ENCODE measurements at places on chromosomes 7 and 10.

GRCh38 chr10:110679486-110680272, 35.5 kb downstream of the RBM20 start:
- no peak for DNase-seq

DNA sequence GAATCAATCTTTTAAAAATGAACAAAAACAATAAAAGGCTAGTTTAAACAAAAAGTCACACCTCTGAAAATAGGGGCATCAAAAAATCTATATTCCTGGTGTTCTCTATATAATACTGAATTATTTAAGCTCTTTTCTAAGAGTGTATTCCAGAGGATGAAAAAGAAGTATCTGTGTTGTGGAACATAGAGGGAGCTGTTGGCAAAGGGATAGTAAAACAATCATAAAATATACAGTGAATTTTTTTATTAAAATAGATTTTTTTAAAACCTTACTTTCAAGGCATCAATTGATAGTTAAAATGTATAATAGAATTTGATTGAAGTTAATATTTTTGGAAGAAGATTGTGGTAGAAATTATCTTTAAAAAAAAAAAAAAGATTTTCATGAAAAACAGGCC, 1409.1 kb upstream of the CELF2 start:
- DNase-seq, result no peak

- DNase-seq, result no peak
Measured at GRCh38 chr10:100038561-100039071, 28.9 kb upstream of the DNMBP start.

GRCh38 chr7:41938371-41938770, 235.5 kb upstream of the INHBA start:
- DNase-seq, result no peak

- no peak for DNase-seq
Measured at GRCh38 chr7:157719705-157720655, 383.2 kb downstream of the DNAJB6 start.

GRCh38 chr7:142833174-142834048, 21.5 kb upstream of the EPHB6 start:
- no peak for DNase-seq

- DNase-seq, result no peak
Measured at GRCh38 chr7:23334482-23335056, 35.4 kb downstream of the MALSU1 start.

- DNase-seq, result no peak
Measured at GRCh38 chr7:150877536-150877935, 25.2 kb downstream of the AOC1 start.

DNA sequence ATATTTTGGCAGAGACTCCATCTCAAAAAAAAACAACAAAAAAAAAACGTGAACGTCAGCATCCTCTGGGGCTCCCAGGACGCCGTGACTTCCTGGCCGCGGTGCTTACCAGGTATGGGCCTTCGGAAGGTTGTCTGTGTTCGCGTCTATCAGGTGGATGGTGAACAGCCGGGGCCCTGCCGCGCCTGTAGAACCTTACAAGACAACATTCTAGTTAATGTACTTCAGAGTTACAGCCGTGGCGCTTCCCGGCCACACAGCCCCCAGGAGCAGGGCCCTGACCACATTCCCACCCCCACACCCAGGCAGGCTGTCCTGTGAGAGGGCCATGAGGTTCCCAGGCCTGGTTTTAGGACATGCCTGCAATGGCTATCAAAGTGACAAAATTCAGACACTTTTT, 111.0 kb downstream of the SMURF1 start:
- DNase-seq, result no peak

DNA sequence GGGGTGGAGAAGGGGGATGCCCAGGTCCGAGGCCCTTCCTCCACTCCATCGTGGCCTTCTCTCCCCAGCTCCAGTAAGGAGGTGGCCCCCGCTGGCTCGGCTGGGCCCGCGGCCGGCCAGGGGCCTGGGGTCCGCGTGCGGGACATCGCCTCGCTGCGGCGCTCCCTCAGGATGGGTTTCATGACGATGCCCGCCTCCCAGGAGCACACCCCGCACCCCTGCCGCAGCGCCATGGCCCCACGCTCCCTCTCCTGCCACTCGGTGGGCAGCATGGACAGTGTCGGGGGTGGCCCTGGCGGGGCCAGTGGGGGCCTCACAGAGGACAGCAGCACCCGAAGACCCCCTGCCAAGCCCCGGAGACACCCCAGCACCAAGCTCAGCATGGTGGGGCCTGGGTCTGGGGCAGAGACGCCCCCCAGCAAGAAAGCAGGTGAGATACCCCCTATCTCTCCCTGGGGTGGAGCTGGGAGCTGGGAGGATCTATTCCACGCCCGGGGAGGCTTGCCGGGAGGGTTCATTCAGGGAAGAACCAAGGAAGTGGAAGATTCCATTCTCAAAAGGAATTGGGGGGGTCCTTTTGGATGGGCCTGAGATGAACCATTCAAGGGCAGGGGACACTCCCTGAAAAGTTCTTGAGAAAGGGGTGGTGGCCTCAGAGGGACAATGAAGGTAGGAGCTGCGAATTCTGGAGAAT, 3.2 kb downstream of the NYAP1 start:
- DNase-seq, result no peak

- DNase-seq, result no peak
Measured at GRCh38 chr7:135645296-135645904, 16.9 kb upstream of the STMP1 start.

GRCh38 chr10:29748109-29748650, 113.4 kb upstream of the SVIL start:
- DNase-seq, result no peak

- no peak for DNase-seq
Measured at GRCh38 chr10:118516716-118517115, 78.7 kb downstream of the PRLHR start.

DNA sequence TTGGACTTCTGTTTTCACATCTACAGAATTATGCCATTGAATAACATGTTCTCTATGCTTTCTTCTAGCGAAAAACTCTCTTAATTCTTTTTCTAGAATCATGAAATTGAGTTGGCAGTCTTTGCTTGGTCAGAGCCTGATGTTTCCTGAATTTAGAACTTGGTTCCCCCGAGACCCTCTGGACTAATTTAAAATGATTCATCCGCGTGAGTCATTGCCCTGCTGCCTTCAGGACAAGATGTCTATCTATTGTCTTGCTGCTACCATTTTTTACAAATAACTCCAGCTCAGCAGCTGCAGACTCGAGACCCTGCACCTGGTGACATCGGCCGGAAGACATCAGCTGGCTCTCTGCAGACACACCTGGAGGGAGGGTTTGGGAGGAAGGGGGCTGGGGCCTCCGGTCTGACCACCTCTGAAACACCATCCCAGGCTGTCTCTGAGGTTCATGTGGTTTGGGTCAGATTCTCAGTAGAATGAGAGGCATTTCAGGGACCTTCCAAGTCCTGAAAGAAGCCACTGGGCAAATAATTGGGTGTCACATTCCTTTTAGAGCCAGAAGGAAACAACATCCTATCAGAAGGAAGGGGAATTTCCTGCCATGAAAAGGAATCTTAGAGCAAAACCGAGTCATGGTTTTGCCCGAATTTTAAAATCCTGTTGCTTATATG, 20.9 kb upstream of the KLF6 start:
- no peak for DNase-seq

DNA sequence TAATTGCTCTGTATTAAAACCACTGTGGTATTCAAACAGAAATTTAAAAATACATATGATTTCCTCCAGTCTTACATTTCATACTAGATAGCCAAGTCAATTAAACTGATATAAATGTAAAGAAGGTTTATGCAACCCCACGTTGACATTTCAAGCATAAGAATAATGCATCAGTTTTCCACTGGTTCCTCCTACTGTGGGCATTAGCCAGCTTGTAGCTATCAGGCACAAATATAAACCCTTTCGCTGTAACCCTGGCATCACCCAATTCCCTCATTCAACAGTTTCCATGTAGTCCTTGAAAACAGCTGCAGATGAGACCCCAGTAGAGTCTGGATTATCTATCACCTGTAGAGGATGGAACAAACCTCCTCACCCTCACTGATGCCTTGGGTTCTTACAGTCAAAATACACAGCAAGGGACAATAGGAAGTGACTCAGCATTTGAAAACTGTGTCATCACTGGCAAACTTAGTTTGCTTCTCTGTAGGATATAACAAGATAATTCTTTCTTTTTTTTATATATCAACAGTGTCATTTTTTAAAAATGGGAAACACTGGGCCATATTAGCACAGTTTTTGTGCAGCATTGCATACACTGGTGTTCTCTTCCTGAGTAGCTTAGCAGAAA, 113.0 kb downstream of the PDE1C start:
- no peak for DNase-seq

GRCh38 chr7:88760136-88760515, 626 bp downstream of the ZNF804B start:
- no peak for DNase-seq

GRCh38 chr7:120806669-120807068, 51.3 kb downstream of the TSPAN12 start:
- no peak for DNase-seq

GRCh38 chr7:131355917-131356777, 28.5 kb downstream of the MKLN1 start:
- no peak for DNase-seq

DNA sequence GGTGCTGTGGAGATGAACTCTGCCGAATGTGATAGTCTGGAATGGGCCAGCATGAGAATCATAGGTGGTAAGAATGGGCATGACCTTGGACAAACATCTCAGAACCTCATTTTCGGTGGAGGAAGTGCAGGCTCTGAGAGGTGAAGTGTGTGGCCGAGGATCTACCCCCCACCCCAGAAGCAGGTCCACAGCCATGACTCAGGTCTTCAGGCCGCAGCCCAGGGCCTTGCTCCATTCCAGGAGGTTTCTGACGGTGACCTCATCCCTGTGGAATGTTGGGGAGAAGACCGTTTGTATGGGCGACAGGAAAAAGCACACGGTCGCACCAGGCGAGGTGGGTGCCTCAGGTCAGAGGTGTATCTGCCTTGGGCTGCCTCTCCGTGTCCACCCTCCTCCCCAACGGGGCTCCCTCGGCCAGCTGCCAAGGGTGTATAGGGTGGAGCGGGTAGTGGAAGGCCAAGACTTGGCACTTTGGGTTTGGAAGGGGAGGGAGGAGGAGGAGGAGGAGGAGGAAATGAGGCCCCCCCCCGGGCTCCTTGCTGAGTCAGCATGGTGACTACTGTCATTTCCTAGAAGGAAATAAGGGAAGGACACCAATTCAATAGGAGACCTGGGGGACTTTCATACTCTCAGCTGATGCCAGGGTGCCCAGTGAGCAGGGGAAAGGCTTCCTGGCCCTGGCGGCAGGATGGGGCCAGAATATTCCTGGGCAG, 168.0 kb upstream of the RHEB start:
- DNase-seq, result no peak

DNA sequence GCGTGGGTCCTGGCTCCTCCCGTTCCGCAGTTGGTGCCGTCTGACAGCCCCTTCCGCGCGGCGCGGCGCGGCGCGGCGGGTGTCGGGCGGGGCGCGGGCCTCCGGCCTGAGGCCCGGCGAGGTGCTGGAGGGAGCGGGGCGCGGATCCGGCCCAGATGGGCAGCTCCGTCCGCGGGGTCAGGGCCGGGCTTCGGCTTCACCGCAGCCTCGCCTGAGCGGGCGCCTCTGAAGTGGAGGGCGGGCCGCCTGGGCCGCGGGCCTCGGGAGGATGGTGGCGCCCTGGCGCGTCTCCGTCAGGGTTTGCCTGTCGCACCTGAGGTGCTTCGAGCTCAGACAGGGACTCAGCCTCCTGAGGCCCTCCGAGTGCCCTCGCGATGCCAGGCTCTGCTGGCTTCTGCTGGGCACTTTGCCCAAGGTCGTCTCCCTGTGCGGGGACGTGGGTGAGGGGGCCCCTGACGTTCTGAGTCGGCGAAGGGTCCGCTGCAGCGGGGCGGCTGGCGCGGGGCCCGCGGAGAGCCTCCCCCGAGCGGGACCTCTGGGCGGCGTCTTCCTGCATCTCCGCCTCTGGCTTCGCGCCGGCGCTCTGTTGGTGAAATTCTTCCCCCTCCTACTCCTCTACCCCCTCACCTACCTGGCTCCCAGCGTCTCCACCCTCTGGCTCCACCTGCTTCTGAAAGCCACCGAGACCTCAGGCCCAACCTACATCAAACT, 473 bp downstream of the ADCK2 start:
- DNase-seq, result peak; percentile 69

- DNase-seq, result no peak
Measured at GRCh38 chr10:106000721-106001120, 1163.8 kb downstream of the SORCS1 start.

- no peak for DNase-seq
Measured at GRCh38 chr7:156151658-156152057, 339.4 kb upstream of the SHH start.

- DNase-seq, result no peak
Measured at GRCh38 chr7:16586081-16586874, 59.3 kb downstream of the ANKMY2 start.

DNA sequence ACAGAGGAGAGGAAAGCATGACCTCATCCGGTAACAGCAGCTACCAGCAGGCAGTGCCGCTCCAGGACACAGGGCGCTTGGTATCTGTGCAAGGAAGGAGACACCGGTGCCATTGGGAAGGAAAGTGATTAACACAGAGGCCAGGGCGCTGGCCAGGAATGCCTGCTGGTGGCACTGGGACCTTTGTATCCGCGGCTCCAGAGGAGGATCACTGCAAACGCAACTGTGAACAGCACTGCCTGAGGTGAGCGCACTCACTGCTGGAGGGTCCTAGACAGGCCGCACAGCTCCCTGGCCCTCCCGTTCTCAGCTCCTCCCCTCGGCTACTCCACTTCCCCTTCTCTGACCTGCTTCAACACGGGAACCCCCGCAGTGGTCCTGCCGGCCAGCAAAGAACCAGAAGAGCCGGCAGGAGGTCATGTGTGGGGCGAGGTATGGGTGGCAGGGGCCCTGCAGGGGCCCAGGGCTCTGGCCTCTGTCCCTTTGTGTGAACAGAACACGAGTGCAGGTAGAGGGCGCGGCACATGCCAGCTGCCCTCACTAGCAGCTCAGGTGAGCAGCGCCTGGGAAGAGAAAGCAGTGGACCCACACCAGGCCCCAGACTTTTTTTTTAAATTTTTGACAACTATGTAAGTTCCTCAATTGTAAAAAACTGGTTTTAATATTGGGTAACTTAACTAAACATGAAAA, 107.6 kb downstream of the VIPR2 start:
- no peak for DNase-seq

- no peak for DNase-seq
Measured at GRCh38 chr10:84583501-84583900, 255.1 kb downstream of the CCSER2 start.

GRCh38 chr7:54788664-54789063, 29.7 kb upstream of the SEC61G start:
- DNase-seq, result no peak

DNA sequence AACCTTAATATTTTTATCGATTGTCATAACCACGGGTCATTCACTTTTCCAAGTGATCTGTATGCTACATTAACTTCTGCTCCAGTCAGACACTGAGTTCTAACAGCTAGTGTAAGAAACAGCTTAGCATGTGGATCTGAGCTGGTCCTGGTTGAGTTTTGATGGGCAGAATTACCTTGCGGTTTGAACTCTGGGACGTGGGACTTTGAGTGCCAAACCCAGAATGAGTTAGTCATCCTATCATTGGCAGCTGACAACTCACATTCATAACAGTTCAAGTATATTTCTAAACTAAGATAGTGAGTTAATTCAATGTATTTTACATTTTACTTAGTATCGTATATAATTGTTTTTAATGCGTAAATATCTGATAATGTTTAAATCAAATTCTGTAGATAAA, 43.2 kb downstream of the C7orf33 start:
- DNase-seq, result no peak

GRCh38 chr7:134472572-134473244, 13.8 kb upstream of the AKR1B1 start:
- no peak for DNase-seq
